ENCODE measurements at places on chromosomes 6 and 20. TPM values are rescaled to one million over a fixed set of nuclear protein-coding genes. Genes with fewer than 3 reads are reported as not detected.

DNA sequence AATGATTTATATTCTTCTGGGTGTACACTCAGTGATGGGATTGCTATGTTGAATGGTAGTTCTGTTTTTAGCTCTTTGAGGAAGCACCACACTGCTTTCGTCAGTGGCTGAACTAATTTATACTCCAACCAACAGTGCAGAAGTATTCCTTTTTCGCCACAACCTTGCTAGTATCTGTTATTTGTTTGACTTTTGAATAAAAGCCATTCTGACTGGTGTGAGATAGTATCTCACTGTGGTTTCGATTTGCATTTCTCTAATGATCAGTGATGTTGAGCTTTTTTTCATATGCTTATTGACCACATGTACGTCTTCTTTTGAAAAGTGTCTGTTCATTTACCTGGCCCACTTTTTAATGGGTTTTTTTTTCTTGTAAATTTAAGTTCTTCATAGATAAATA is 583.8 kb upstream of the ARID1B start:
- DNase-seq: no peak

GRCh38 chr6:20433321-20433720 is 31.6 kb downstream of the E2F3 start:
- no peak for DNase-seq

DNA sequence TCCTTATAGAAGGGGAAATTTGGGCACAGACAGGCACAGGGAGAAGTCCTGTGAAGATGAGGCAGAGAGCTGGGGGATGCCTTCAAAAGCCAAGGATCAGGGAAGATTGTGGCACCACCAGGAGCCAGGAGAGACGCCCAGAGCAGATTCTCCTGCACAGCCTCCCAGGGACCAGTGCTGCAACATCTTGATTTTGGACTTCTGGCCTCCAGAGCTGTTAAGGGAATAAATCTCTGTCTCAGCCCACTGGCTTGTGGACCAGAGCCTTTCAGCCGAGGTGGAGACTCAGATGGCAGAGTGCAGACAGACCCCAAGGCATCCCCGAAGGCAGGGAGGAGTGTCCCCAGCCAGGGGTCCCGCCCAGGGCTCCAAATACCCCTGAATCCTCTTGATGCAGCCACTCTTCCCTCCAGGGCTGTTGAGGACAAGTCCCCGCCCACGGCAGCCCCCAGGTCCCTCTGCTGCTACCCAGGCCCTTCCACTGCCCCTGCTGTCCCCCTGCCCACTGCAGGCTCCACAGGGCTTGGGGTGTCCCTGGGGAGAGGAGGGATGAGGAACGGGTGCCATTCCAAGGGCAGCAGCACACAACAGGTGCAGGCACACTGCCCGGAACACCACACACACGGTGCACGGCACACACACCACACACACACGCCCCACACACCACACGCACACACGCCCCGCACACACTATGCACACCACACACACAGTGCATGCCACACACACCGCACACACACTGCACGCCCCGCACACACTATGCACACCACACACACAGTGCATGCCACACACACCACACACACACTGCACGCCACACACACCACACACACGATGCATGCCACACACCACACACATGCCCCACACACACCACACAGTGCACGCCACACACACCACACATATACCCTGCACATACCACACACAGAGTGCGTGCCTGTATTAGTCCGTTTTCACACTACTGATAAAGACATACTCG is 311.4 kb downstream of the TAF4 start:
- DNase-seq: no peak

DNA sequence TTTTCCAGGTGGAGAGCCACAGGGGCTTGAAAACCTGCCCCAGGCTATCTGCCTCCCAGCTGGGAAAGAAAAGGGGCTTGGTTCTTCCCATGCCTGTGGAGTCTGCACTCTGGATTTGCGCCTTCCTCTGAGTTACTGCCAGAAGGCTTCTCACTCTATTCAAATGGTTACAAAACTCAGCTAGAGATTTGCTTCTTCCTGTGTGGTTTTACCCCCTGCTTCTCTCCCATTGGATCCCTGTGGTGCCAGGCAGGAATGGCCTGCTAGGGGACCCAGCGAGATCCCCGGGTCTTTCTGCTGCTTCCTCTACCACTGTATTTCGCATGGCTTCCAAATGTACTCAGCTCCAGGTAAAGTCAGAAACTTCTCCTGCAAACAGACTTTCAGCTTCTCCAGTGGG is 192.0 kb upstream of the HS3ST5 start:
- no peak for DNase-seq

- DNase-seq: no peak
These were observed 437.5 kb downstream of the HTR1B start for GRCh38 chr6:77025736-77026223.

GRCh38 chr6:159729598-159730331 is 2.5 kb downstream of the WTAP start:
- DNase-seq: no peak

DNA sequence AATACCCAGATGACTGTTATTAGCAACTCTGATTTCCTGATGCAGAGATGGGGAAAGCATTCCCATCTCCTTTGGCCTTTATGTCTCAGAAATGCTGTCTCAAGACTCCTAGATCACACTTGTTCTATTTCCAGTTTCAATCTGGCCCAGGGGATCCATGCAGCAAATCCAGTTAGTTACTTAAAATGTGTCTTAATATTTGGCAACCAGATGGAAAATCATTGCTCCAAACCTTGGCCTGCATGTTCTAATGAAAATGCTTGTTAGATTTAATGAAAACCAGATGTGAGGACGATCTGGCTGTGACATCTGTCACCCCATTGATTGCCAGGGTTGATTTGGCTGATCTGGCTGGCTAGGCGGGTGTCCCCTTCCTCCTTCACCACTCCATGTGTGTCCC is 125.2 kb downstream of the TSHZ2 start:
- DNase-seq: no peak

DNA sequence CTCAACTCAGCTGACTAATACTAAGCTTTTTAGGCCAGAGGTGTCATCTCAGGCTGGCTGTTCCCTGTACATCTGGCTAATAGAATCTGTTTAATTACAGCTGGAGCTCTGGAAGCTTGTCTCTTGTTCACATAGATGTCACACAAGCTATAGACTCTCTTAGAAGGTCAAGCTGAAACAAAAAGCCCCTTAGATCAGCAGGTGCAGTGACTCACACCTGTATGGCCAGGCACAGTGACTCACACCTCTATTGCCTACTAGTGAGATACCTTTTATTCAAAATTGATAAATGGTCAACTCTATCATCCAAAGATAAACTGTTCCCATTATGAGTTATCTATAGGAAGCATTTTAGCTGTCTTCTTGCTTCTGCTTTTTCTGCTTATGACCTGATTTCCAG is 29.9 kb upstream of the MTHFD1L start:
- DNase-seq: no peak

GRCh38 chr6:102381203-102381602 is 987.7 kb downstream of the GRIK2 start:
- DNase-seq: no peak

GRCh38 chr20:20233041-20233514 is 134.8 kb upstream of the INSM1 start:
- no peak for DNase-seq

DNA sequence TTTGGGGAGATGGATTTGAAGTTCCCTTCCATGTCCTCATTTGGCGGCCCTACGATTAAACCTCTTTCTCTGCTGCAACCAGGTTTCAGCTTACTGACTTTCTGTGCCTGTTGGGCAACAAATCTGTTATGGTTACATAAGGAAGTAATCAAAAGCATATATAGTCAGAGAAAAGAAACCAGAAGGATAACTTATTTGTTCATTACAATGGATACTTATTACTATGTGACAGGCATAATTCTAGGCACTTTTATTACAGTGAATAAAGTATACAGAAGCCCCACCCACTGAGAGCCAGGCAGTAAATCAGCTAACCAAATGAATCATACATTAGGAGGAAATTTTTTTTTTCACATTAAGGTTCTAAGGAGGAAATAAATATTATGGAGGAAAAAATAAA is 9.6 kb upstream of the TRIM31 start:
- DNase-seq: no peak

- DNase-seq: no peak
These were observed 26.9 kb downstream of the CLVS2 start for GRCh38 chr6:123022975-123023374.

DNA sequence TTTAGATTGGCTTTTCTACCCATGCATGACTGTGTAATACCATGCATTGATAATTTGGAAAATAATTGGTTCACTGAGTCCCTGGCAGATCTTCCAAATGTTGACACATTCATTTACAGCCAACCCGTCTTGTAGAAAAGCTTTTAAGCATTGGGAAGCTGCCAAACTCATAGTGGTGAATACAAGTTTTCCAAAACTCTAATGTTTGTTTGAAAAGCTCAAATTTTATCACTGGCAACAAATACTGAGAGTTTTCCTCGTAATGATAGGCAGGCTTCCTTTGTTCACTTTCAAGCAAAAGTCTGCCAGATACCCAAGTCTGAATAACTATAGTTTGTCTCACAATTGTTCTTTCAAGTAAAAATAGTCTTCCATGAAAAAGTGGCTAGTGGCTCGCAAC is 143.0 kb downstream of the FIG4 start:
- no peak for DNase-seq

- no peak for DNase-seq
These were observed 293.6 kb upstream of the PRND start for GRCh38 chr20:4427940-4428586.

- DNase-seq: no peak
These were observed 4.3 kb downstream of the PSMG4 start for GRCh38 chr6:3263096-3263495.

- no peak for DNase-seq
These were observed 155.7 kb upstream of the CDYL start for GRCh38 chr6:4620284-4621151.

GRCh38 chr6:74431873-74432580 is 736.0 kb downstream of the CD109 start:
- DNase-seq: no peak

GRCh38 chr6:26155061-26155930 is 68.1 kb downstream of the HFE start:
- no peak for DNase-seq

GRCh38 chr20:4087923-4088322 is 72.6 kb upstream of the RNF24 start:
- DNase-seq: no peak

DNA sequence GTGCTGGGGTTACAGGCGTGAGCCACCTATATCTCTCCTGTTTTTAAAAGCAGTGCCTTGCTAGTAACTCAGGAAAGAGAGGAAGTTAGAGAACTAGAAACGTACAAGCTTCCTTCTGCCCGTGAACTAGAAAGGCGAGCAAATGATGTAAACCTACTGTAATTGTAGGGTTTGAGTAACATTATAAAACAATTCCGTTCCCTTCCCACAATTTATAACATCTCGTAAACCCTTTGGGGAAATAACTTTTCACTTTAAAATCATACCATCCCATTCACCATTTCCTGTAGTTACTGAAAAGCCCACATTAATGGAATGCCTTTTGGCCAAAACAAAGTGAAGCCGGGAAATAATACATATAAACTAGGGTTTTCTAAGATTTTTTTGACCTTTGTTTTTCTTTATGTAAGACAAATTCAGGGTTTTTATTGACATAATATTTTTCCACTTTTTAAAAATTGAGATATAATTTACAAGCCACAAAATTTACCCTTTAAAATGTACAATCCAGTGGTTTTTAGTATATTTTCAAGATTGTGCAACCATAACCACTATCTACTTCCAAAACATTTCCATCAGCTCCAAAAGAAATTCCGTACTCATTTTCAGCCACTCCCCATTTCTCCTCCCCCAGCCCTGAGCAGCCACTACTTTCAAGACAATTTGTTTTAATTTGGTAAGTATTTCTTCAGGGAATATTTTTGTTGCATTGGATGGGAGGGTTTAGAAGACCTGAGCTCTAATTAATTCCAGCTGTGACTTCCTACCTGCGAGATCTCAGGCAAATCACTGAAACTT is 175.1 kb upstream of the PDE10A start:
- no peak for DNase-seq

DNA sequence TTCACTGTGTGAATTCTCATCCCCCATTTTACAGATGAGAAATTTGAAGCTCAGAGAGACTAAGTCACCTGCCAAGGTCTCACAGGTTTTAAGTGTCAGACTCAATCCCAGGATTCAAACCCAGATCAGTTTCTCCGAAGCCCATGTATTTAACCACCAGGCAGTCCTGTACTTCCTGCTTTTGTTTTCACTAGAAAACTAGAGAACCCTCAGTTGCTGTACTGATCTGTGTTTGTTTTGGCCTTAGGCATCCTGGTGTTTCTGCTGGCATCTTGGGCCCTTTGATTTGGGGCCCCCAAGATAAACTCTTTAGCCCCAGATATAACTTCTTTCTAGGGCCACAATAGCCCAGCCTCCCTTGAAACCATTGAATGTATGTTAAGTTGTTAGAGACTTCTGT is 36.5 kb downstream of the PPP1R16B start:
- DNase-seq: no peak

DNA sequence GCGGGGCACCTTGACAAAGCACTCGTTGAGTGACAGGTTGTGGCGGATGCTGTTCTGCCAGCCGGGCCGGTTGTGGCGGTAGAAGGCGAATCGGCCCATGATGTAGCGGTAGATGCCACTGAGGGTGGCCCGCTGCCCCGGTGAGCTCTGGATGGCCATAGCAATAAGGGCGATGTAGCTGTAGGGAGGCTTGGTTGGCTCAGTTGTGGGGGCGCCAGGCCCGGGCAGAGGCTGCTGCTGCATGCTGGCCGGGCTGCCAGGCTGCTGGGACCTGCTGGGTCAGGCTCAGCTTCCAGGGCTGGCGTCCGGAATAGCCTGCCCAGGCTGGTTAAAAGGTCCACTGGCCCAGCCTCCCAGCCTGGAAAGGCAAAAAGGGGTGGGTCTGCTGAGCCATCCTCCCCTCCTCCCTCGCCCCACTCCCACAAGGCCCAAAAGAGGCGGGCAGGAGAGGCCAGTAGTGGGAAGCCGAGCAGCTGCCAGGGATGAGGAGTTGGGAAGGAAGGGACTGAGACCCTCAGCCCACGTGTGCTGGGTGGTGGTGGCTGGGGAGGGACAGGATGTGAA is at the start of gene FOXS1:
TSS of gene FOXS1 (minus strand) at position 305 of the 564 bp plus-strand sequence. CDS start at position 243, 62 bp downstream.
- peak; percentile 56 for DNase-seq

Gene SLC25A27
- 24.4 TPM for total RNA-seq

Gene ABHD16B
- total RNA-seq: not detected

Gene LINC00237
- total RNA-seq: not detected

Gene KHDC1L
- total RNA-seq: not detected

Gene IPCEF1
- total RNA-seq: 9.0 TPM

Gene NEDD9
- total RNA-seq: 23.4 TPM

Gene TFAP2B
- total RNA-seq: 8.6 TPM

Gene ITPR3
- 197 TPM for total RNA-seq

Gene ARHGAP40
- total RNA-seq: 113 TPM

Gene LTA
- total RNA-seq: not detected

Gene OXT
- not detected for total RNA-seq
